ENCODE measurements at places on chromosomes 1 and 21.

DNA sequence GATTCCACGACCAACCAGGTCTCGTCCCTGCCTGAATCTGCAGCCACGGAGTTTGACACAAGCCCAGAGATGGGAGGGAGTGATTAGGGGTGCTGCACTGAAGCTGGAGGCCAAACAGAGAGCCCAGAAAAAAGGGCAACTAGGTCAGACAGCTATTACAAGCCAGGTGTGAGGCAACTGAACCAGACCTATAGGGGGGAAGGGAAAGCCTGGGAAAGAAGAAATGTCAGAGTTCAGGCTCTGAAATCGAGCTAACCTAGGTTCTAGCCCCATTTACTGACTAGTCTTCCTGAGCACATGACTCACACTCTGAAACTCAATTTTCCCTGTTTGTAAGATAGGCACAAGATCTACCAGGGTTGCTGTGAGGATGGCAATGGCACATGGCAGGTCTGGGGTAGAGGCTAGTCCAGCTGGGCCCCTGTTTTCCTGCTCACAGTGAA lies 1.7 kb downstream of the DHCR24 start:
- H3K36me3 ChIP-seq: no peaks in the 10 kb centered on the region
- no peaks in the 10 kb centered on the region for H3K27me3 ChIP-seq
- H3K27ac ChIP-seq: no peak overlapping the region
- H3K4me1 ChIP-seq: peaks cover 3% of the 10 kb centered on the region
- DNase-seq: no peak
- H3K4me3 ChIP-seq: no peak overlapping the region

DNA sequence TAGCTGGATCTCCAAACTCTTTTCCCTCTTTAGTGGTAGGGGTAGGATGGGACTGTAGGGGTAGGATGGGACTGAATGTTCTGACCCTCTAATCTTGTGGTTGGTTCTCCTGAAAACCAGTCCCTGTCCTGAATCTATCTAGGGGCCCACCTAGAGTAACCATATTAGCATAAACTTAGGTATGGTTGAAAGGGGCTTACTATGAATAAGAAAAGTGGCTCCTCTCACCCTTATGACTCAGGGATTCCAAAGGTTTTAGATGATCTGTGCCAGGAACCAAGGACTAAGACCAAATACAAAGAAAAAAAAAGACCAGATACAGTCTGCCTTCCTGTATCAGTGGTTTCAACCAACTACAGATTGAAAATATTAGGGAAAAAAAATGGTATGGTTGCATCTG lies 28.9 kb downstream of the RNF2 start:
- H3K27me3 ChIP-seq: no peaks in the 10 kb centered on the region
- no peak overlapping the region for H3K27ac ChIP-seq
- no peaks in the 10 kb centered on the region for H3K36me3 ChIP-seq
- DNase-seq: no peak

DNA sequence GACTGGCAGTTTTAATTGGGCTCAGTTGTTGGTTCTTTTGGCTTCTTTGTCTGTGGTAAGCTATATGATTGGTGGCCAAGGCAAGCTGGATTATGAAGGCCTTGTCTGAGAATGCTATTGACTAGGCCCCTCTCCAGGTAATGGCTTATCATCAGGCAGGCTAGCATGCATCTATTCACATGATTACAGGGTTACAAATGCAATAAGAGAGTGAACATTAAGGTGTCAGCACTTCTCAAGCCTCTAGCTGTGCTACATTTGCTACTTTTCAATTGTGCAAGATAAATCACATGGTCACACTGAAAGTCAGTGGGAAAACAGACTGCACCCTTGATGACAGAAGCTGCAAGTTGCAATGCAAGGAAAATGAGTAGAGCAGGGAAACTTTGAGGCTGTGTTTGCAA lies 550.9 kb upstream of the TMPRSS15 start:
- DNase-seq: no peak
- no peak overlapping the region for H3K4me3 ChIP-seq
- no peak overlapping the region for H3K27ac ChIP-seq
- H3K4me1 ChIP-seq: no peaks in the 10 kb centered on the region

DNA sequence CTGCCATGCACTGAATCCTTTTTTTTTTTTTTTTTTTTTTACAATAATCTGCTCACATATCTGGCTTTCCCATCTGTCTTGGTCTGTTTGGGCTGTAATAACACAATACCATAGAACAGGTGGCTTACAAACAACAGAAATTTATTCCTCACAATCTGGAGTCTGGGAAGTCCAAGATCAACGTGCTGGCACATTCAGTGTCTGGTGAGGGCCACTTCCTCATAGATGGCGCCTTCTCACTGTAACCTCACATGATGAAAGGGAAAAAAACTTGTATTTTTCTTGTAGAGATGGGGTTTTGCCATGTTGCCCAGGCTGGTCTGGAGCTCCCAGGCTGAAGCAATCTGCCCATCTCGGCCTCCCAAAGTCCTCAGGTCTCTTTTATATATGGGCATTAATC lies 13.0 kb upstream of the PARP1 start:
- no peak overlapping the region for H3K4me3 ChIP-seq
- peaks cover 4% of the 10 kb centered on the region for H3K4me1 ChIP-seq
- no peaks in the 10 kb centered on the region for H3K36me3 ChIP-seq
- H3K27me3 ChIP-seq: no peaks in the 10 kb centered on the region
- H3K27ac ChIP-seq: no peak overlapping the region

GRCh38 chr1:26598890-26599289 lies 69.3 kb downstream of the RPS6KA1 start:
- H3K27me3 ChIP-seq: no peaks in the 10 kb centered on the region
- no peak overlapping the region for H3K4me3 ChIP-seq
- H3K27ac ChIP-seq: no peak overlapping the region
- DNase-seq: no peak

DNA sequence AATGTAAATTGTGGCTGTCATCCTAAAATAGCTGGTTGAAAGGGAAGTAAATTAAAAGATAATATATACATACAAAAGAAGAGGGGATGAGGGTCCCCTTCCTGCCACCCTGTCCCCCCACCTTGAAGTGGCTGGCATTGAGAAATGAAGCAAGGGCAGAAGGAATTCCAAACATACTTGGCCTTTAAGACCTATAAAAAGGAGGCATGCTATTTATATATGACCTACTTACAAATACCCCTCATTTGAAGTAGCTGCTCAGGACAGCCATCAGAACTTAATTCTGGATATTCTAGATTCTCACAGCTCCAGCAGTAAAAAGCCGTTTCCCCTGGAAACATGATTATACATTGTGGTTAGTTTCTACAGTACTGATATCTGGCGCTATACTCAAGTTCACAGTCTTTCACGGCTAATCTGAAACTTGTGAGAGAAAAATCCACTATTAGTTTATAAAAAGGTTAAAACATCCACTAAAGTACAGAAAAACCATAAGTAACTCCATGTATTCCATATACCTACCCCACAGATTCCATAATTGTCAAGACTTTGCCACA lies 9.6 kb upstream of the MAP10 start:
- no peaks in the 10 kb centered on the region for H3K36me3 ChIP-seq
- peaks cover 19% of the 10 kb centered on the region for H3K4me1 ChIP-seq
- no peaks in the 10 kb centered on the region for H3K27me3 ChIP-seq
- no peak overlapping the region for H3K27ac ChIP-seq
- DNase-seq: no peak
- no peak overlapping the region for H3K4me3 ChIP-seq

- no peak overlapping the region for H3K4me3 ChIP-seq
- no peaks in the 10 kb centered on the region for H3K27me3 ChIP-seq
- no peak for DNase-seq
- peaks cover 4% of the 10 kb centered on the region for H3K4me1 ChIP-seq
- no peaks in the 10 kb centered on the region for H3K36me3 ChIP-seq
These were observed 67.5 kb upstream of the GFI1 start for GRCh38 chr1:92554216-92554615.

DNA sequence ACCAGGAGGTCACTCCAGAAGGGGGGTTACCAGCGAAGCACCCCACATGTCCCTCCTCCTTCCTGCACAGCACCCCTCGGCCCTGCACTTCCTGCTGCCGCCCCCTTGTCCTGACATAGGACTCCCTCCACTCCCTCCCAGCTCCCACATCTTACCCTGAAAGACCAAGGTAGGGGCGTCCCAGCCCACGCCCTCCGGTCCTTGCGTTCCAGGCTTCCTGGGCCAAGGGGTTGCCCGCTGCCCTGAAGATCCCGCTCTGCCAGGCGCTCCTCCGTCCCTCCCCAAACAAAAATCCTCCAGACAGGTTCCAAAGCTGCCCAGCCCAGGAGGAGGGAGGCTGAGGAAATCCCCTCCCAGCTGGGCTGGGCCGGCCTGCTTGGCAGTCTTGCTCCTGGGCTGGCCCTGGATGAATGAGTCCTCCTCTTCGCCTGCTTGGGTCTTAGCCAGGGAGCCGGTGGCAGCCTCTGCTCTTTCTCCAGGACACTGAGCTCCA lies at the start of gene RHBDL2:
Gene RHBDL2, minus strand, starts transcription at position 304 of the 493 bp plus-strand sequence. CDS start 22,618 bp downstream, outside the sequence.
- H3K4me3 ChIP-seq: peak within 1 kb of the TSS; percentile 54
- peak; percentile 72 for DNase-seq
- no peaks in the 10 kb centered on the region for H3K36me3 ChIP-seq
- H3K27ac ChIP-seq: no peak within 1 kb of the TSS
- peaks cover 9% of the 10 kb centered on the region for H3K4me1 ChIP-seq
- H3K27me3 ChIP-seq: no peaks in the 10 kb centered on the region

DNA sequence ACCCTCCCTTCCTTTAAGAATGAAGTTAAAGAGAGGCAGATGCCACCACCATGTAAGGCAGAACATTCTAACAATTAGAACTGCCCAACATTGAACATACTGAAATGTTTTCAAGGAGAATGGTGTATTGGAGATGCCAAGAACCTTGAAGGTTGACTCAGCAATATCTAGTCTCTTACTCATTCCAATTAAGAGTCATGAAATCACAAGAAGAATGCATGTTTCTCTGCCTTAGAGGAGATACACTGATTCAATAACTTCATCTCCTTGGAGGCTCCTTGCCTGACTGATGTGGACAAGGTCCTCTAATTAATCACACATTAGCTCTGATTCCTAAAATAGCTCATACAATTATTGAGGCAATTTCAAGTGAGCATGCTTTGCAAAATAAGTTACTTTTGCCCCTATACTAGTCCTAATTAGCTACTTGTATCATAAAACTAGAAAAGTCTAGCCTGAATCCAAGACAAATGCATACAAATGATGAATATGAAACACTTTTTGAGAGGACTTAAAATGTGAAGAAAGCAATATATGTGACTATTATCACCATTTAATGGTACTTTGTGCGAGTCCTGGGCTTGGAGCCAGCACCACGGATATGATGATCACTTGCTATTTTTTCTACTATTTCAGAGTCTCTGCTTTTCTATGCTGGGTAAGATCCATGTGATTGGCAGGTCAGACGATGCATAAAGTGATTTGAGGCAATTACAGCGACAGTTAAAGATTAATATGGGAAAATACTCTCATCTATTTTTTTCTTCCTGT lies 114.5 kb downstream of the DSCAM start:
- H3K4me3 ChIP-seq: no peak overlapping the region
- no peak for DNase-seq
- H3K27ac ChIP-seq: no peak overlapping the region
- H3K27me3 ChIP-seq: no peaks in the 10 kb centered on the region

- peaks cover 7% of the 10 kb centered on the region for H3K4me1 ChIP-seq
- H3K4me3 ChIP-seq: no peak overlapping the region
- H3K27me3 ChIP-seq: no peaks in the 10 kb centered on the region
- H3K36me3 ChIP-seq: no peaks in the 10 kb centered on the region
These were observed 29.7 kb downstream of the TSHB start for GRCh38 chr1:115059316-115059715.

DNA sequence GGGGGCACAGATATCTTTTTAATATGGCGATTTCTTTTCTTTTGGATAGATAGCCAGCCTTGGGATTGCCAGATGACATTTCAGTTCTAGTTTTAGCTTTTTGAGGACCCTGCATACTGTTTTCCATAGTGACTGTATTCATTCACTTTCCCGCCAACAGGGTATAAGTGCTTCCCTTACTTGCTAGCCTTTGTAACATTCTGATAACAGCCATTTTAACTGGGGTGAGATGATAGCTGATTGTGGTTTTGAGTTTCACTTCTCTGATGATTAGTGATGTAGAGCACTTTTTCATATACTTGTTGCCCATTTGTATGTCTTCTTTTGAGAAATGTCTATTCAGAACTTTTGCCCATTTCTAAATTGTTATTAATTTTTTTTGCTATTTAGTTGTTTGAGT lies 151.9 kb downstream of the NTPCR start:
- no peak overlapping the region for H3K27ac ChIP-seq
- H3K27me3 ChIP-seq: no peaks in the 10 kb centered on the region
- no peak overlapping the region for H3K4me3 ChIP-seq
- H3K4me1 ChIP-seq: no peaks in the 10 kb centered on the region

DNA sequence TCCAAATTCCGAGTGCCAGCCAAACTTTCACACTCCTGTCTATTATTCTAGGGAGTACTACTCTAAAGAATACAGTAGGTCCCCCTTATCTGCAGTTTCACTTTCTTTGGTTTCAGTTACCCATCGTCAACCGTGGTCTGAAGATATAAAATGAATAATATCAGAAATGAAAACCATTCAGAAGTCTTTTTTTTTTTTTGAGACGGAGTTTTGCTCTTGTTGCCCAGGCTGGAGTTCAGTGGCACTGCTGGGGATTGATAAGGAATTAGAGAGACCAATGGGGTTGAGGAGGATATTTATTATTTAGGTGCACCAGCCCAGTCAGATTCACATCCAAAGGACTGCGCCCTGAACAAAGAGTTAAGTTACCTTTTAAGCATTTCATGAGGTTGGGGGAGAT lies 52.9 kb upstream of the SRSF10 start:
- no peak for DNase-seq
- H3K4me1 ChIP-seq: no peaks in the 10 kb centered on the region
- H3K27me3 ChIP-seq: no peaks in the 10 kb centered on the region
- no peaks in the 10 kb centered on the region for H3K36me3 ChIP-seq
- no peak overlapping the region for H3K4me3 ChIP-seq

GRCh38 chr1:44822131-44822701 lies 13.9 kb downstream of the BTBD19 start:
- DNase-seq: peak; percentile 11
- no peak overlapping the region for H3K4me3 ChIP-seq
- H3K36me3 ChIP-seq: no peaks in the 10 kb centered on the region
- H3K27me3 ChIP-seq: no peaks in the 10 kb centered on the region
- H3K27ac ChIP-seq: no peak overlapping the region

GRCh38 chr1:20325844-20326420 lies 35.3 kb downstream of the VWA5B1 start:
- no peaks in the 10 kb centered on the region for H3K36me3 ChIP-seq
- peaks cover 12% of the 10 kb centered on the region for H3K4me1 ChIP-seq
- H3K4me3 ChIP-seq: no peak overlapping the region

GRCh38 chr1:42646056-42646455 lies 12.2 kb upstream of the PPIH start:
- H3K27me3 ChIP-seq: no peaks in the 10 kb centered on the region
- no peak overlapping the region for H3K4me3 ChIP-seq
- no peak for DNase-seq
- no peaks in the 10 kb centered on the region for H3K36me3 ChIP-seq
- no peak overlapping the region for H3K27ac ChIP-seq

DNA sequence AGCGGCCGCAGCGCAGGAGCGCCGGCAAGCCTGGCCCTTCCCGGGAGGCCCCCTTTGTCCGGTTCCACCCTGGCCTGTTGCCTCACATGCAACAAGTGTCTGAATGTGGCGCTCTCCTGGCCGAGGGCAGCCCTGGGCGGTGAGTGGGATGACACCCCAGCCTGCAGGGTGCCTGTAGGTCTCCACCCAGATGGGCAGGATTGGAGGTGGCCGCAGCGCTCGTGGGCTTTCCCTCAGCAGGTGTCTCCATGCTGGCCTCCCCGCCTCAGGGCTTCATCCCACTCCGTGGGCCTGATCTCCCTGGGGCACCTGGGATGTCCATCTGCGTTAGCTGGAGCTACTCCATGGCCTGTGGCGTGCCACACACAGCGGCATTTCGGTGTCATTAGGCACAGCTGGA lies 1.5 kb downstream of the MIB2 start:
- DNase-seq: peak; percentile 18
- peaks cover 41% of the 10 kb centered on the region for H3K4me1 ChIP-seq
- peaks cover 16% of the 10 kb centered on the region for H3K36me3 ChIP-seq
- H3K4me3 ChIP-seq: peak overlapping the region; percentile 100

Data from heart right ventricle (tissue), 16 donors.